Stimulated activated CD4-positive, alpha-beta T cell treated with anti-CD3 and anti-CD28 coated beads, Interleukin-1b, Interleukin-23, amount 100 ng/mL, for 1 hour (primary cell): ENCODE measurements at places on chromosomes 16 and 17.

- DNase-seq, result no peak
Measured at GRCh38 chr16:27906883-27907282, 156.6 kb downstream of the GSG1L start.

DNA sequence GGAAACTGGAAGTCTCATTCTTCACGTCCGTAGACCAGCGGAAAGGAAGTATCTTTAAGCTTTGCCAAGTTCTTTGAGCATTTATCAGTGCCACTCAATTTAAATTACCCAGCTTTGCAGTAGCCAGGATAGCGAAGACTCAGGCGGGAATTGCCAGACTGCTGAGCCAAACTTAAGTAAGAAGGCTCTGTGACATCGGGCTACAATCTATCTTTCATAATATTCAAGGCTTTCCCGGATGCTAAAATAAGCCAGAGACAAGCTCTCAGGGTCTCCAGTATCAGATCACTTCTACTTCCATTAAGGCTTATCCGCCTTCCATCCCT is 436 bp upstream of the BRIP1 start:
- DNase-seq, result no peak

GRCh38 chr16:75576384-75576811 is 10.2 kb downstream of the GABARAPL2 start:
- DNase-seq, result no peak

- DNase-seq, result no peak
Measured at GRCh38 chr16:14360326-14361037, 269.6 kb downstream of the PARN start.

DNA sequence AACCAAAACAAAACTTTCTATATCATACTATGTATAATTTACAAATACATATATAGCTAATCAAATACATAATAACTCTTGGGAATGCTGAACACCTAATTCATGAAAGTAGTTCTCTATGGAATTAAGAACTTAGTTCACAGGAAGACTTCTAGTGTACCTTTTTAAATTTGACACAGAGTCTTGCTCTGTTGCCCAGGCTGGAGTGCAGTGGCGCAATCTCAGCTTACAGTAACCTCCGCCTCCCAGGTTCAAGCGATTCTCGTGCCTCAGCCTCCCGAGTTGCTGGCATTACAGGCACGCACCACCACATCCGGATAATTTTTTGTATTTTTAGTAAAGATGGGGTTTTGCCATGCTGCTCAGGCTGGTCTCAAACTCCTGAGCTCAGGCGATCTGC is 24.7 kb downstream of the RFWD3 start:
- DNase-seq, result no peak

GRCh38 chr16:5508371-5508770 is 410.8 kb upstream of the EEF2KMT start:
- DNase-seq, result no peak

GRCh38 chr16:84183911-84184591 is 2.8 kb downstream of the TAF1C start:
- no peak for DNase-seq

DNA sequence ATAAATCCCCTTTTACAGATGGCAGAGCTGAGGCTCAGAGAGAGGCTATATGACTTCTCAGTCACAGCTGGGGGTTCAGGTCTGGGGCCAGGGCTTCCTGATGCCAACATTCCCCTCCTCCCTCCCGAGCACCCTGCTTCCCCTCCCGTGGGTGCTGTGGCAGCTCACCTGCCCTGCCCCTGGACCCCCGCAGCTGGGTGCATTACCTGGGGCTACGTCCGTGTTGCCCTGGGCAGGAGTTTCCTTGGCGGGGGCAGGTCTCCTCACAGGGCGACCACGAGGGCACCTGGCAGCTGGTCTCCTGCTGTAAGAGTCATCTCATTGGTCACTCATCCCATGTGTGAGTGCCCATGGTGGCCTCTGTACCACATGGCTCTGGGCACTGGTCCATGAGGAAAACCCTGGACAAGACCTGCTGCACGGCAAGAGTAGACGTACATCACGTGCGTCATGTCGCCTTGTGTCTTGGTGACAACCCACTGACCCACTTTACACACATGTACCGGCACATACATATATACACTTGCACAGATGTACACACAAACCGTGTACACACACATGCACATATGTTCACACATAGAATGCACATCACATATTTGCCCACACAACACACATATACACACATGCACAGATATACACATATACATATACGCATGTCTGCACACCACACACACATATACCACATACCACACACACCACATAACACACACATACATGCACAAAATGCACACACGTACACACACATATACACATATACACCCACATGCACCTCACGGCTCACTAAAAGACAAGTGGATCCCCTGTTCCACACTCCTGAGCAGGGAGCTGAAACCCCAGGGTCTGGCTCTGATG is 134.0 kb downstream of the FOXL1 start:
- DNase-seq, result no peak

GRCh38 chr17:15648386-15648785 is 28.9 kb upstream of the FBXW10B start:
- DNase-seq, result no peak

- DNase-seq, result no peak
Measured at GRCh38 chr16:49754495-49755312, 101.2 kb downstream of the ZNF423 start.

DNA sequence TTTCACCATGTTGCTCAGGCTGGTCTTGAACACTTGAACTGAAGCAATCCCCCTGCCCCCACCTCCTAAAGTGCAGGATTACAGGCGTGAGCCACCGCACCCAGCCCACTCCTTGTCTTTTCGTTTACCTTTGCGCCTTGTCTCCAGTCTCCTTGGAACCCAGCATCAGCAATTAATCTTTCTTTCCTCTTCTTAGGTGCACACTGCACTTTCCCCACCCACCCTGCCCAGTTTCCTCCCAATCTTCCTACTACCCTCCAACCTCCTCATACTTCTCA is 1.5 kb upstream of the CLDN7 start:
- no peak for DNase-seq

- DNase-seq, result no peak
Measured at GRCh38 chr17:21817791-21818364, 125.6 kb downstream of the KCNJ18 start.

- no peak for DNase-seq
Measured at GRCh38 chr16:87854053-87854906, 15.0 kb downstream of the SLC7A5 start.

DNA sequence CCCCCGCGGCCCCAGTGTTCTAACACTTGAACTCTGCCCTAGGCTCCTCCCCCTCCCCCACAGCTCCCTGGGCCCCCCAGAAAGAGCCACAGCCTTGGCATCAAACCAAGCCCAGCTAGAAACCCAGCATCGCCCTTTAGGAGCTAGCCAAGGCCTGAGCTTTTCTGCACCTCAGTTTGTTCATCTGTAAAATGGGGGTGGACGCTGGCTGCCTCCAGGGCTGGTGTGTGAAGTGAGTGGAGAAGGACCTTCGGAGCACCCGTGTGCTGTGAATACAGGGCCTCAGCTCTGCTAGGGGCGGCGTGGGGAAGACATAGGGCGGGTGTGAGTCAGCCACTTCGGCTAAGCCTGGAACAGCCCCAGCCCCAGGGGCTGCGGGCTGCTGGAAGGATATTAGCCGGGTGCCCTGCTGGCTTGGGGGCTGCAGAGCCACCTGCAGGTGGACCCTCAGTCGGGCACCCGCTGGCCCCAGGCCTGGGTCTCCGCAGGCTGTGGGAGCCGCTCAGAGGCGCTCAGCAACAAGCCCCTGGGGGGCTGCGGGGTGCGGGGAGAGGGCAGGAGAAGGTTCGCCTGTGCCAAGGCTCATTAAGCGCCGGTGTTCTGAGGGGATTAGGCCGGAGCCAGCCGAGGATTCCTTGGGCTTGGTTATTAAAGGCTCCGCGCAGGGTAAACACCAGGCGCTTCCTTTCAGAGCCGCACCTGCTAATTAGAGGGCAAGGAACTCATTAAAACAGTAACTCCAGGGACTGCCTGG is 217.0 kb upstream of the CIBAR2 start:
- DNase-seq, result no peak

- no peak for DNase-seq
Measured at GRCh38 chr16:1972490-1972877, 631 bp downstream of the TBL3 start.

GRCh38 chr17:17235212-17236174 is 1.5 kb downstream of the FLCN start:
- DNase-seq, result no peak

- no peak for DNase-seq
Measured at GRCh38 chr17:77872199-77872598, 86.3 kb upstream of the TNRC6C start.

GRCh38 chr17:80830020-80830780 is 161.4 kb upstream of the CHMP6 start:
- no peak for DNase-seq

DNA sequence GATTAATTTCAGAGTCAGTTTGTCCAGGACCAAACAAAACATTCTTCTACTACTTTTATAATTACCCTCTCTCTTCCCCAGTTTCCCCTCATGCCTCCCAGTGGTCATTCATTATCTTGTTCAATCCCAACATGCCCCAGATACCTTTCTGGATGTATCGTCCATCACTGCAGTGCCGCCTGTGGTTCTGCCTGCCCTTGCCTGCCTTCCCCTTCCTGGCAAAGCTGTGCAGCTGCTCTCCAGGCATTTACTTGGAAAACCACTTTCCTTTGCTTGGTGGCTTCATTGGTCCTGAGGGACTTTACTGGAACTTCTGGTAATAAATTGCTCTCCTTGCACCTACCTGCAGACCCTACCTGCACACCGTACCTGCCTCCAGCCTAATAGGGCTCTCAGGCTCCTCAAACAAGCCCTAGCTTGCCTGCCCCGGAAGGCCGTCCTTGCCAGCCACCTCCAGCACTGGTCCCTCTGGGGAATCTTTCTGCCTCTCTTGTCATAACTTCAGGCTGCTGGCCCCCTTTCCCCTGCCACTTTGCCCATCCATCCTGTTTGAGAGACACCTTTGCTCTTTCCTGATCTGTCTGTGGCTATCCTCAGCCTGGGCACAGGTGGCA is 19.5 kb upstream of the MSI2 start:
- DNase-seq, result no peak

GRCh38 chr17:10768750-10769251 is 35.1 kb downstream of the TMEM238L start:
- no peak for DNase-seq

DNA sequence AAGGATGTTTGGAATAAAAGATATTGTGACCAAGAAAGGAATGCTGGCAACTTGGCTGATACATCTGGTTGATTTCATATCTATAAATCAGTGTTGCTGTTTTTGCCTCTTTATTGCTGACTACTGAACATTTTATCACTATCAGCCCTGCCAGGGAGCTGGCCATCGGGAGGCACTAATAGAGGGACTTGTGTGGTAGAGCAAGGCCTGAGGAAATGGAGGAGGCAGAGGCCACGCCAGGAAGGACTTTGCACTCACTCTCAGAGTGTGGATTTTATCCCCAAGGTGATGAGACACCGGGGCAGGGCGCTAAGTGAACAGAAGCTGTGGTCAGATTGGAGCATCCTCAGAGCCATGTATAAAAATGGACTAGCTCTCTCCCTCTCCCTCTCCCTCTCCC is 9.3 kb upstream of the CYB561 start:
- DNase-seq, result no peak

DNA sequence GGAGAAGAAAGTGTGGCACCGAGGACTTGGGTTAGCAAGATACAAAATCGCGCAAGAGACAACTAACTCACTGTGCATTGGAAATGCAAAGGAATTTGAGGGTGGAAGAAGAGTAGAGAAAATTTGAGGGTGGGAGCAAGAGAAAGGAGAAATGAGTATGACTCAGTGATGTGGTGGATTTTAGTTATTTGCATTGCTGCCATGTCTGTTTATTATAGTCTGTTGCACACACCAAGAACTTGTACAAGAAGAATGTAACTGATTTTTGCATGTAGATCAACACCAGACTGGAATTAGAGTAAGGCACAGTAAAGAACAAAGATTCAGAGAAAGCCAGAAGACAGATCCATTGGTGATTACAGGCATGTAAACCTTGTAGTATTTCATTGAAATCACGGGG is 71.6 kb upstream of the SMIM36 start:
- no peak for DNase-seq

- no peak for DNase-seq
Measured at GRCh38 chr16:76634847-76635697, 357.9 kb downstream of the CNTNAP4 start.

DNA sequence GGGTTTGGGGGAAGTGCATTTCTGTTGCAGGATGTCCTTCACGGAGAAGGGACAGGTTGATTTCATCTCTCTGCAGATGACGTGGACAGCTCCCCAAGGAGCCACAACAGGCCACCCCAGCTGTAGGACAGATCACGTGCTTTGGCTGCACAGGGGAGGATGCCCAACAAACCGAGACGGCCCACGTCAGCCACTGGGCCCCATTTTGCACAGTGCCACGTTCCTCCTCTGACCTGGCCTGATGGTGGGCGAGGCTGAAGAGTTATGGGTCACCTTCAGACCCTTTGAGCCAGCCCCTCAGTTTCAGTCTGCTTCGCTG is 9.0 kb upstream of the RHBDL3 start:
- DNase-seq, result no peak

- DNase-seq, result no peak
Measured at GRCh38 chr16:87692176-87692575, 73.6 kb downstream of the KLHDC4 start.

- DNase-seq, result no peak
Measured at GRCh38 chr17:29733166-29733565, 110.5 kb upstream of the CORO6 start.

- no peak for DNase-seq
Measured at GRCh38 chr17:72470121-72470705, 349.4 kb downstream of the SOX9 start.

GRCh38 chr17:36689089-36689667 is 87.8 kb downstream of the MRM1 start:
- DNase-seq, result no peak

GRCh38 chr17:66753126-66753920 is 81.6 kb upstream of the CACNG5 start:
- no peak for DNase-seq

DNA sequence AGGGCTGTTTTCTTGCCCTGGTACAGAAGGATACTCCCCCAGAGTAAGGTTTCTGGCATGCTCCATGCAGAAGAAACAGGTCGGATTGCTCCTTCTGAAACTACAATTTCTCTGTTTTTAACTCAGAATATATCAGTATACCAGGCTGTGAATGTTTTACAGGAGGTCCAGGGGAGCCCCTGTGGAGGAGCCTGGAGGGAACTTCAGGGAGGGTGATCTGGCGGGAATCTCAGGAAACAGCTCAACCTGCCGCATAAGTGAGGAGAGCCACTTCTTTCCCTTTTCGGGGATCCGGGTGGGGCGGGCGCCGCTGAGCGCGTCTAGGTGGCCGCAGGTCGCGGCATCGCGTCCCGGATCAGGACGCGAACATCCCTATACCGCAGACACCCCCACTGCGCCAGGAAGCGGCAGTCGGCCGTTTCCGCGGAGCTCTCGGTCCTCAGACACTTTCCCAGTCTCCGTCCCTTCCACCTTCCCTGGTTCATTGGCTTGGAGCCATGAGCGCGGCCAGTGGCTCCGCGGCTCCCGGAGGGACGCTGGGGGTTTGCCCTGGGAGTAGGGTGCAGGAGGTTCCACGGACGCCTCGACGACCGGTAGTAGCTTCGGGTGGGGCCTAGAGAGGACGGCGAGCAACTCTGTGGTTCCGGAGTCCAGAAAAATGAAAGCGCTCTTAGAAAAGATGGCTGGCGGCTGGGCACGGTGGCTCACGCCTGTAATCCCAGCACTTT is 3.1 kb upstream of the ZNF764 start:
- no peak for DNase-seq
